Esophagus squamous epithelium (tissue), 5 donors: ENCODE measurements at places on chromosomes 6 and 20.

DNA sequence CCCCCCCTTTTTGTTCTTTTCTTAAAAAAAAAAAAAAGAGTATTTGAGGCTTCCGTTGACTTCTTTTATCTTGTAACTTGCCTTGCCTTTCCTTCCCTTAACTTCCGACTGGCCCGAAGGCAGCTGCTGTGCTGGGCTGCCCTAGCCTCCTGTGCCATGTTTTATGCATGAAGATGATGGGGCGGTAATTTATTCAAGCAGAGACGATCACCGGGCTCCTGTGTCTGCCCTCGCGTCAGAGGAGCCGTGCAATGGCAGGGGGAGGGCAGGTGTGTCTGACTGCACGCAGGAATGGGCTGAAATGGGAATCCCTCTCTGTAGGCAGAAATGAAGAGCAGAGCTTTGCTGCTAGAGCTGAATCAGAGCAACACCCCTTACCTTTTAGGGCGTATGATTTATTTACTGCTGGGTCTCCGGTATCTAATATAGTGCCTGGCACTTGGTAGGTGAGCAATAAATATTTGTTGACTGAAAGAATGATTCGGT lies 106.3 kb upstream of the RIPOR2 start:
- peak overlapping the region; percentile 25 for H3K27ac ChIP-seq
- no peaks in the 10 kb centered on the region for H3K36me3 ChIP-seq
- H3K27me3 ChIP-seq: no peaks in the 10 kb centered on the region

DNA sequence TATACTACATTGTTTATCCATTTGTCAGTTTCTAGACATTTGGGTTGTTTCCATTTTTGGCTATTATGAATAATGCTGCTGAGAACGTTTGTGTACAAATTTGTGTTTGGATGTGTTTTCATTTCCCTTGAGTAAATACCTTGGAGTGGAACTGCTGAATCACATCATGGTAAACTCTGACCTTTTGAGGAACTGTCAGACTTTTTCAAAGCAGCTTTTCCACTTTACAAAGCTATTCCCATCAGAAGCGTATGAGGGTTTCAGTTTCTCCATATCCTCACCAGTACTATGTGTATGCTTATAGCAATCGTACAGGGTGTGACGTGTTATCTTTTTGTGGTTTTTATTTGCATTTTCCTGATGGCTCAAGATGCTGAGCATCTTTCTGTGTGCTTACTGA lies 103.7 kb downstream of the MYO6 start:
- H3K27ac ChIP-seq: no peak overlapping the region
- no peak overlapping the region for H3K4me3 ChIP-seq
- H3K27me3 ChIP-seq: no peaks in the 10 kb centered on the region
- H3K36me3 ChIP-seq: no peaks in the 10 kb centered on the region

- DNase-seq: no peak
- H3K27me3 ChIP-seq: no peaks in the 10 kb centered on the region
- H3K27ac ChIP-seq: no peak overlapping the region
- no peak overlapping the region for H3K4me3 ChIP-seq
- peaks cover 6% of the 10 kb centered on the region for H3K4me1 ChIP-seq
These were observed 23.9 kb upstream of the YWHAB start for GRCh38 chr20:44861531-44862006.

- H3K36me3 ChIP-seq: no peaks in the 10 kb centered on the region
- H3K4me1 ChIP-seq: no peaks in the 10 kb centered on the region
- no peak overlapping the region for H3K4me3 ChIP-seq
- no peak for DNase-seq
These were observed 103.7 kb downstream of the SNAP25 start for GRCh38 chr20:10322073-10323012.

DNA sequence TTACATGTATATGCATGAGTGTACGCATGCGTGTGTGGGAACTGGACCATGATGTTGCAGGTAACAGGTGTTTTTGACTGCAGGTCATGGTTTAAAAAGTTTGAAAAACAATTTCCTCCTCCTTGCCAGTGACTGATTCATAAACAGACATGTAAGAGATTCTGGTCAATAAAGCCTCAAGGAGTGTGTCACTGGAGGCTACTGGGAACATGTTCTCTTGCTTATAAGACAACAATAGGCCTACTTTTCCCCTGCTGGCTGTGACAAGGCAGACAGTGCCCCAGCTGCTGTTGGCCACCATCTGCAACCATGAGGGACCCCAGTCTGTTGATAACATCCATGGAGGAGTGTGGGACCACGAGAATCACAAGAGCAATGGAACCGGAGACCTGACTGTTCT lies 12.7 kb downstream of the LEMD2 start:
- no peak overlapping the region for H3K4me3 ChIP-seq
- DNase-seq: no peak
- H3K4me1 ChIP-seq: peaks cover 11% of the 10 kb centered on the region

DNA sequence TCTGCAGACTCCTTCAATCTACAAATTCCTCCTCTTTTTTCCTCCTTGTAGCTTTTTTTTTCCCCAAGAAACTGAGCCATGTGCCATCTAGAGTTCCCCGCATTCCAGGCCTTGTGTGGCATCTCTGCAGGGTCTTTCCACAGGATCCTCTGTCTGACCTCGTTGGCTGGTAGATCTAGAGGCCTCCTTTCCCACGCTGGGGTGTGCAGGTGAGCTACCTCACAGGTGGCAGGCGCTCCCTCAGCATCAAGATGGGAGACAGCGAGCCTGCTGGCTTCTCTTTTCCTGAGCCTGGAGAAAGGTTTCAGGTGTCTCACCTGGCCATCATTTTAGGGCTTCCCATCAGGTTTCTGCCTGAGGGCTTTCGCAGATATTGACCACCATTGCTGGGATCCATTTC lies 9.6 kb upstream of the NELFCD start:
- H3K36me3 ChIP-seq: no peaks in the 10 kb centered on the region
- H3K27ac ChIP-seq: no peak overlapping the region
- H3K27me3 ChIP-seq: no peaks in the 10 kb centered on the region

DNA sequence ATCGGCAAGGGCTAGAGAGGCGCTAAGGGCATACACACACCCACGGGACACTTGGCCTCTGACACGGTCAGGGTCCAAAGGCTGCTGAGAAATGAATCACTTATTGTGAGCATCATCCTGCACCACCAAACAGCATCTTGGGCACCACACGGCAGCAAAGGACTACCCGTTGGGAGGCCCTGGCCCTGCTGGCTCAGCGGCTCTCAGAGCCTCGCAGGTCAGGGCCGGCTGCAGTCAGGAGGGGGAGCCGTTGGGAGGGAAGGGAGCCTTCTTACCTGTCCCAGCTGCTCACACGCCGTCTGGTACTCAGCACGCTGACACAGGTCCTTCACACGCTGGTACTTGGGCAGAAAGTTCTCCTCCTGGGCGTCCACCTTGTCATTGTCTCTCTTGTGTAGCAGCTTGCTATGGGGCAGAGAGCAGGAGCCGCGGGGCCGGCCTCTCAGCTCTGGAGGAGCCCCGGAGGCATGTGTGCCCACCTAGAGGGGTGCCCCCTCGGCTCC lies 109.0 kb downstream of the SULF2 start:
- no peak overlapping the region for H3K4me3 ChIP-seq
- no peaks in the 10 kb centered on the region for H3K27me3 ChIP-seq
- peaks cover 11% of the 10 kb centered on the region for H3K36me3 ChIP-seq
- no peak for DNase-seq

DNA sequence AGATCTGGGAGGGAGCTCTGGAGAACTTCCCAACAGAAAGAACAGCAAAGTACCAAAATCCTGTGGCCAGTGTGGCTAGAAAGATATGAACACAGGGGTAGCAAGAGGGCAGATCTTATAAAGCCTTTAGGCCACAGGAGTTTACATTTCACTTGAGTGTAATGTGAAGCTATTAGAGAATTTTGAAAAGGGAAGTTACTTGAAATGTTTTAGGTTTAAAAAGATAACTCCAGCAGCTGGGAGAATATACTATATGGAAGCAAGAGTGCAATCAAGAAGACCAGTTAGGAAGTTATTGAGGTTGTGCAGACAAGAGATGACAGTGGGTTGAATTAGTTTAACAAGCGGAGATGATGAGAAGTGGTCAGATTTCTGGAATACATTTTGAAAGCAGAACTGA lies 7.9 kb downstream of the SUPT3H start:
- no peaks in the 10 kb centered on the region for H3K36me3 ChIP-seq
- H3K27ac ChIP-seq: no peak overlapping the region
- H3K4me3 ChIP-seq: no peak overlapping the region

GRCh38 chr6:34333858-34334257 lies 58.6 kb downstream of the NUDT3 start:
- DNase-seq: no peak
- no peaks in the 10 kb centered on the region for H3K4me1 ChIP-seq
- no peak overlapping the region for H3K27ac ChIP-seq
- H3K4me3 ChIP-seq: no peak overlapping the region

GRCh38 chr6:863831-864230 lies 170.9 kb upstream of the EXOC2 start:
- H3K36me3 ChIP-seq: no peaks in the 10 kb centered on the region
- H3K27me3 ChIP-seq: no peaks in the 10 kb centered on the region
- H3K4me1 ChIP-seq: peaks cover 6% of the 10 kb centered on the region
- DNase-seq: no peak

DNA sequence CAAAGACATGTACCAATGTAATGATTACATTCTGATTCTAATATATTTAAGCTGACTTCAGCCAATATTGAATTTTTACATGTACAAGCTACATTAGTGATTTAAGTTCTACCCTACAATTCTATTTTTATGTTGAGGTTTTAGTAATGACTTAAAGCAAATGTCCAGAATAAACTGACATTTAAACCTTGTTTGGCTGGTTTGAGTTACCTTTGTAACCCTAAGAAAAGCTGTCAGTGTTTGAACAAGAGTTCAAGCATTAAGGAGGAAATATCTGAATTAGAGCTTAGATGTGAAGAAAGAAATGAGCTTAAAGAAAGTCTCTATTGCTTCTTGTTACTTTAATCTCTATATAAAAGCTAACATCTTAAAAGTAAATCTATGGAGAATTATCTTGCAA lies 710.6 kb upstream of the EPHA7 start:
- no peaks in the 10 kb centered on the region for H3K36me3 ChIP-seq
- H3K4me3 ChIP-seq: no peak overlapping the region
- H3K27me3 ChIP-seq: no peaks in the 10 kb centered on the region
- no peak for DNase-seq
- no peak overlapping the region for H3K27ac ChIP-seq

DNA sequence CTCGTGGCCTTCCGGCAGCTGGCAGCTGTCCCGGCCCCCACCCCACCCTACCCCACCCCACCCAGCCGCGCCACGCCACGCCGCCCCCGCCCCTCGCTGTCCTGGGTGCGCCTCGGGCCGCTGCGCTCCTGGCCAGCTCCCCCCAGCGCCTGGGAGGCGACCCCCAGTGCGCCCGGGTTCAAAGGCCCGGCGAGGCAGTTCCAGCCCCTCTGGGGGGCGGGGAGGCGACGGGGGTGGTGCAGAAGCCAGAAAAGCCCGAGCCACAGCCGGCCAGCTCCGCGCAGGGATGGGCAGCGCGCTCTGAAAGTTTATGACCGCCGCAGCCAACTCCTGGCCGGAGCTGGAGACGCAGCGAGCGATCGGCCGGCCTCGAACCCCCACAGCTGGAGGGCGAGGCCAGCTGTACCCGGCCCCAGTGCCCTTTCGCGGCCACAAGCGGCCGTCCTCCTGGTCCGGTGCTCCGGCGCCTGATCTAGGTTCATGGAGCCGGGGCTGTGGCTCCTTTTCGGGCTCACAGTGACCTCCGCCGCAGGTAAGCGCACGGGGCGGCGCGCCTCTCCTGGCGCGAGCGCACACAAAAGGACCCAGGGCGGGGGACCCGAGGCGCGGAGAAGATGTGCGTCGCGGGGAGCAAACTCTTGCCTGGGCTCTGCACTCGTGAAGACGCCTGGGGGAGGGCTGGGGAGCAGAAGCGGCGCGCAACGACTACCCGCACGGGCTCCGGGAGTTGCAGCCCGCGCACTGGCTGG lies at the start of gene EDN3:
EDN3 (plus strand) TSS at position 279 of the 749 bp plus-strand sequence; CDS start at position 481, 202 bp downstream.
- no peak for DNase-seq
- H3K36me3 ChIP-seq: no peaks in the 10 kb centered on the region
- H3K27me3 ChIP-seq: no peaks in the 10 kb centered on the region
- peak within 1 kb of the TSS; percentile 75 for H3K27ac ChIP-seq
- H3K4me3 ChIP-seq: peak within 1 kb of the TSS; percentile 55

GRCh38 chr20:38610521-38610920 lies 8.9 kb downstream of the ARHGAP40 start:
- H3K27ac ChIP-seq: no peak overlapping the region
- H3K4me1 ChIP-seq: no peaks in the 10 kb centered on the region
- H3K27me3 ChIP-seq: peaks cover 68% of the 10 kb centered on the region
- DNase-seq: no peak
- no peak overlapping the region for H3K4me3 ChIP-seq

DNA sequence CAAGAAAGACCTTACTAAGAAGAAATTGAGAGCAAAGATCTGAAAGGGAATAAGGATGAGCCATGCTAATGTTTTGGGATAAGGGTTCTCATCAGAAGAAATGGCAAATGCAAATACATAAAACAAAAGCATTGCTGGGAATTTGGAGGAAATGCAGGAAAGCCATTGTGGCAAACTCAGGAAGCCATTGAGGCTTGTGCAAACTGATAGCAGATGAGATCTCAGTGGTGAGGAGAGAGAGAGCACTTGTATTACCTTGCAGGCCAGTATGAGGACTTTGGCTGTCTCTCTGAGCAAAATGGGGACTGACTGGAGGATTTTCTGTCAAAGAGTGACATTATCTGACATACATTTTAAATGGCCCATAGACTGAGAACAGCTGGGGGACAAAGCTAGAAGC lies 103.0 kb downstream of the ADGRB3 start:
- H3K4me1 ChIP-seq: no peaks in the 10 kb centered on the region
- no peaks in the 10 kb centered on the region for H3K36me3 ChIP-seq
- no peak overlapping the region for H3K27ac ChIP-seq
- H3K27me3 ChIP-seq: no peaks in the 10 kb centered on the region
- DNase-seq: no peak
- H3K4me3 ChIP-seq: no peak overlapping the region

DNA sequence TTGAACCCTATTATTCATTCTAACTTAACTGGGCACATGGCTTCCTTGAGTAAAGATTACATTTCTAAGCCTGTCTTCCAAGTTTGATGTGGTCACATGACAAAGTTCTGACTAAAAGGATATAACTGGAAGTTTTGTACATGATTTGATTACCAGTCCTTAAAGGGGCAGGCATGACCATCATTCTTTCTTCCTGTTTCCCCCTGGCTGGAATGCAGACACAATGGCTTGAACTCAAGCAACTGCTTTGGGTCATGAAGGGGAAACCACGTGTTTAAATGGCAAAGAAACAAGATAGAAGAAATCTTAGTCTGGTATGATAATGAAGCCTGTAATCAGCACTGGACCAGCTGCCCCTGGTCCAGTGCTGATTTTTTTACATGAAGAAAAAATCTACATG lies 15.6 kb upstream of the SHLD1 start:
- peaks cover 4% of the 10 kb centered on the region for H3K4me1 ChIP-seq
- H3K27ac ChIP-seq: no peak overlapping the region
- no peaks in the 10 kb centered on the region for H3K27me3 ChIP-seq
- DNase-seq: no peak
- H3K4me3 ChIP-seq: no peak overlapping the region

- no peak overlapping the region for H3K27ac ChIP-seq
- H3K4me3 ChIP-seq: no peak overlapping the region
- H3K36me3 ChIP-seq: no peaks in the 10 kb centered on the region
These were observed 25.6 kb upstream of the ADGRF4 start for GRCh38 chr6:47672816-47673215.
